Motor neuron (in vitro differentiated cells): ENCODE measurements at places on chromosomes 16 and 17.

DNA sequence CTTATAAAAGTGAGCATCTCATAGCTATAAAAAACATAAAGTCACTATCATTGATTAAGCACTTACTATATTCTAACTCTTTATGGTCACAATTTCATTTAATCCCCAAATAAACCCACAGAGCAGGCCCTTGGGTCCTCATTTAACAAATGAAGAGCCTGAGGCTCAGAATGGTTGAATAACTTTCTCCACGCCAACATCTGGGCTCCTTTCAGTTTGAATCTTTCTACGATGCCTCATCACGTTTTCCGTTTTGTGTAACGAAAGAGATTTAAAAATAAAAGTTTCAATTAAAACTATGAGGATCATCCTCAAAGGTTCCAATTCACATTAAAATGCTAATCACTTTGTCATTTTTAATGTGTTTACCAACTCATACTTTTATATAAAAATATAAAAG lies 74.2 kb upstream of the ADAMTS18 start:
- ATAC-seq = no peak

DNA sequence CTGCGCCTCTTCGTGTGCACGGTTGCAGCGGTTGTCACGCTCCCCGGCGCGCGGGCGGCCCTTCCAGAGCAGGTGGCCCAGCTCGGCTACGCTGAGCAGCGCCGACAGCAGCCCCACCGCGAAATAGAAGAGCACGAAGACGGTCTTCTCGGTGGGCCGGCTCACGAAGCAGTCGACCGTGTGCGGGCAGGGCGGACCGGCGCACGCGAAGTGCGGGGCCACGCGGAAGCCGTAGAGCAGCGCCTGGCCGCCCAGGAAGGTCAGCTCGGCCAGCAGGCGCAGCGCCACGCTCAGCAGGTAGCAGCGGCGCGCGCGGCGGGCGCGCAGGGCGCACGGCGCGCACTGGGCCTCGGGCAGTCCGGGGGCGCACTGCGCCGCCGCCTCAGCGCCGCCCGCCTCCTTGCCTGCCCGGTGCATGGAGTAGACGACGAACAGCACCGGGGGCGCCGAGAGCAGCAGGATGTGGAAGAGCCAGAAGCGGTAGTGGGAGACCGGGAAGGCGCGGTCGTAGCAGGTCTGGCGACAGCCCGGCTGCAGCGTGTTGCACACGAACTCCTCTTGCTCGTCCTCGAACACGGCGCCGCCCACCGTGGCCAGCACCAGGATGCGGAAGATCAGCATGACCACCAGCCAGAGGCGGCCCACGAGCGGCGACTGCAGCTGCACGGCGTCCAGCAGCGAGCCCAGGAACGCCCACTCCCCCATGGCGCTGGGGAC lies 1.3 kb downstream of the GJD3 start:
- peak; percentile 63 for ATAC-seq

DNA sequence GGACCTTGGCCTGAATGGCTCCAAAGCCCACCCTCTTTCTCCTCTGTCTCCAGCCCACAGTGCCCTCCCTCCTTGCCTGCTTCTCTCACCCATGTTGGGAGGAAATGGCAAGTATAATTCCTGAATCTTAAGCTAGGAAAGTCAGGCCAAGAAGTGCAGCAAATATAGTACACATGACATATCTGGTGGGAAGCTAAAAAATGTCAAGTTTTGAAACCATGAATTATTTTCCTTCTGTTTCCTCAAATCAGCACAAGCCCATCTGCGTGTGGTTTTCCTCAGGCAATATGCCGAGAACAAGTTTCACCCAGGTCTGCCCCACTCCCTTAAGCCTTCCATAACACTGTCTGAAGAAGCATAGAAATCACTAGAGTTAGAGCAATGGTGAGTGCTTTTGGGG lies 502.8 kb upstream of the CDH11 start:
- ATAC-seq = no peak

DNA sequence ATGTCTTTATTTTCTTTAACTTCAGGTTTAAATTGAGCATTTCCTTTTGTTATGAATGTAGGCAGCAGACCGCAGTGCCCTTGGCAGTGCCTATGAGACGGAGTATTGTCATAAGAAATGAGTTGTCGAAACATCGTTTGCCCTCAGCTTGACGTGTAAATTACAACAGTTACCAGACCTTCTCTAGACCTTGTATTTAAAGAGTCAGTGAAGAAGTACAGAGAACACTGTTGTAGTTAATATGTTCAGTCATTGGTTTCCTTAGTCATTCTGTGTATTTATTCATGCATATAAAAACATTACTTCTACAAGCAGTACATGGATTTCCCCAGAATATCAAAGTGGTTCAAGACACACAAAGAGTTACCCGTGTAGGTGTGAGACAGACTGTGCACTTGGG lies 19.0 kb downstream of the IRF8 start:
- no peak for ATAC-seq

DNA sequence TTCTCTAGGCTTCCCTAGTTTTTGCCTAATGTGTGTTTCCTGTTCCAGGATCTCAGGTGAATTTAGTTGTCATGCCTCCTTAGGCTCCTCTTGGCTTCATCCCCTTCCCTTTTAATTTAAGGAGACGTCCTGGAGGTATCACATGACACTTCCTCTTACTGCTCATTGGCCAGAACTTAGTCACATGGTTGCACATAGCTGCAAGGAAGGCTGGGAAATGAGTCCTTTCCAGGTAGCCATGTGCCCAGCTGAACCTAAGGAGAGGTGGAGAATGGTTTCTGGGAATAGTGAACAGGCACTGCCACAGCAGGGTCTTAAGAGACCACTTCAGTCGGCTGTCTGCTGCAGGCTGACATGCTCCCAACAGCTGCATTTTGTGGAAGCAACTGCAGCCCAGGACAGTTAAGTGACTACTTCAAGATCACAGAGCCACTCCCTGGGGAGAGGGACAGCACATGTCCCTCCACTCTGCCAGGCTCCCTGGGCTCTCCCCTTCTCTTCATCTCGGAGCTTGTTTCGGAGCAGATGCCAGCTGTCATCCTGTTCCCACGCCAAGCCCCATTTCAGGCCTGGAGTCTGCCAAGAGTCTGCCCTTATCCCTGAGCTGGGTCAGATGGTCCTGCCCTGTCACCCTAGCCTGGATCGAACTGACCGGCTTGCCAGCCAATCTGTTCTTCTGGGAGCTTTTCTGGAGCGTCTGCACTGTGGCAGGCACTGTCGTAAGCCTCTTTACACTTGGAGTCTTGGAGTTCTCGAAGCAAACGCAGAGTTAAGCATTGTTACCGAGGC lies 81.4 kb upstream of the FOXF1 start:
- ATAC-seq = no peak

GRCh38 chr17:30380643-30381339 lies 2.1 kb downstream of the CPD start:
- ATAC-seq = no peak

GRCh38 chr17:45021607-45022287 lies 29.7 kb downstream of the DCAKD start:
- peak; percentile 71 for ATAC-seq

DNA sequence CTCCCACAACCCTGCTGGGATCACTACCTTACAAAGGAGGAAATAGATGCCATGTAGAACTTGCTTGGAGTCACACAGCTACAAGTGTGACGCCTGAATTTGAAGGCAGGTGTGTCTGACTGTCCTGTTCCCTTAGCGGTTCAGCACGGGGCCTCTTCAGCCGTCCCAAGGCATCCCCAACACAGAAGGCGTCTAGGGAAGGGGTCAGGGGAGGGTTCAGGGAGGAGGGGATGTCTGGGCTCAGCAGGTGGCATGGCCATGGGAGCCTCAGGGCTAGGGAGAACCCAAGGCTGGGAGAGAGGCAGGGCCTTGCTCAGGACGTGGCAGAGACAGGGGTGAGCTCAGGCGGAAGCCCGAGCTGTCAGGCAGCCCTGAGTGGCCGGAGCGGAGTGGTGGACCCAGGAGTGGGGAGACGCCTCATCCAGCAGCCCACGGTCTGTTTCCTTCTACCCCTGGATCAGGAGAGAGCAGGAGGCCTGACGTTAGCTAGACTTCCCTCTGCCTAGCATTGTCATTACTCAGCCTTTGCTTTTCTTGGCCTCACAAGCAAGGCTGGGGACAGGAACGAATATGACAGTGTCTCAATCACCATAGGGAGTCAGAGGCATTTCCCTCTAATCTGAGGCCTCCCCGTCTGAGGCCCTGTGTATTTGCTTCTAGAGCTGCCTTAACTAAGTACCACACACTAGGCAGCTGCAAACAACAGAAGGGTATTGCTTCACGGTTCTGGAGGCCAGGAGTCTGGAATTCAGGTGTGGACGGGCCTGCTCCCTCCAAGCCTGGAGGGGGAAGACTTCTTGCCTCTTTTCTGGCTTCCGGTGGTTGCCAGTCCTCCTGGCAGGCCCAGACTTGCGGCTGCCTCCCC lies 31.3 kb upstream of the ANKRD40CL start:
- ATAC-seq = peak; percentile 44

- no peak for ATAC-seq
Observed at GRCh38 chr17:43758497-43759174, at the start of gene SOST. Gene SOST (minus strand): TSS chr17:43758791. CDS start chr17:43758741, 50 bp downstream.

DNA sequence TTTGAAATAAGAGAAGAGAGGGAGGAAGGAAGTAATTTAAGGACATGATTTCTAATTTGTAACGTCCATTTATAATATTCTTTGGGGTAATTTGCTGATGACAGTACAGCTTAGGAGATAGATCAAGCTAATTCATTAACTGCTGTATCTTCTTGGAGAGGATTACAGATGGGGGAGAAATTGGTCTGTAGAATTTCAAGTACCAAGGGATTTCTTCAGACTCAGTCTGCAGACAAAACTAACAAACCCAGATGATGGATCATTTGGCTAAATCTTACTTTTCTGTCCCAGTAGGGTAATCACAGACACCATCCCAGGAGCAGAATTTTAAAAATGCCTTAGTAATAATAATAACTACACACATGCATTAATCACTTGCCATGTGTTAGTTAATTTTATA lies 711.8 kb downstream of the KCNJ2 start:
- ATAC-seq = no peak

- ATAC-seq = no peak
Observed at GRCh38 chr17:15967706-15968399, 22.9 kb downstream of the ADORA2B start.

GRCh38 chr17:68375566-68375965 lies 81.7 kb downstream of the WIPI1 start:
- ATAC-seq = no peak

- no peak for ATAC-seq
Observed at GRCh38 chr17:78748048-78748729, 33.9 kb downstream of the CYTH1 start.

GRCh38 chr16:24098896-24099295 lies 157.2 kb upstream of the CACNG3 start:
- ATAC-seq = no peak

DNA sequence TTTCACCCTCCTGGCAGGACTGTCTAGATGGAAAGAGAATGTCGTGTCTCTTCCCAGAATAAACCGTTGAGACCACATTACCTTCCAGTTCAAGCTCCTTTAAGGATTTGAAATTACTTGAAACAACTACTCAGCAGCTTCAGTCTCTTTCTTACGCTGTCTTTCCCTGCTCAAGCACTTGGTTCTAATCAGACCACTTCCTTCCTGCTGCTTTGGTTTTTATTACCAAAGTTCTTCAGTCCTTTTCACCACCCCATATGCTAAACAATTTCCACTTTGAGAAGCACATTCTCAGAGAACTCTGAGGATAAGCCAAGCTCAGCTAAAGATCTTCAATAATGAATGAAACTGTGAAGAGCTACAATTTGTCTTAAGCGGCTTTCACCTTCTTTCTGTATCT lies 105.4 kb downstream of the STX8 start:
- no peak for ATAC-seq

DNA sequence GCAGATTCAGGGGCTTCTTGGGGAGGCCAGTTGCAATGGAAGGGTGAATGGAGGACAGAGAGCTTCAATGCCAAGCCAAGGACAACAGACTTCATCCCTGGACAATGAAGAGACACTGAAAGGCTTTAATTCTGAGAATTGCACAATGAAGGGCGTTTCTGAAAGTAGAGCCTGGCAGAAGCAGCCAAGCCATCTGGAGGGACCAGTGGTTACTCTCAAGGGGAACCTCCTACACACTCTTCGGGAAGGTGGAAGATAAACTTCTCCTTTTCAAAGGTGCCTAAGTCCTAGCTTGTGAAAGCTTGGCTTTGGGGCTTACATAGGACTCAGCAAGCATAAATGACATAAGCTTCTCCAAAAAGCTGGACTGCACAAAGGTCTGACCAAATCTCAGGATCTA lies 6.2 kb upstream of the CES1 start:
- ATAC-seq = no peak

DNA sequence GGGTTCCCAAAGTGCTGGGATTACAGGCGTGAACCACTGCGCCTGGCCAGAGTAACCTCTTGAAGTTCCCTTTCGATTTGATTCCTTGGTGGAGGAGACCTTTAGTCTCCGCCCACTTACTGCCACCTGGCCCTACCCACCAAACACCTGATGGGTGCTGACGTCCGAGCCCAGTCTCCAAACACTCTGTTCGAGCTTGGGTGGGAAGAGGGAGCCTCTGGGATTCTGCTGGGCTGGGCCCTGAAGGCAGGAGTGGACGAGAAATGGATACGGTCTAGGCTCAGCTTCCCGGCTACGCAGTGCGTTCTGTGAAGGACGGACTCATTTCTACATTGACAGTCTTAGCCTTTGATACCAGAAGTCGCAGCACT lies 870 bp upstream of the ITGA3 start:
- ATAC-seq = no peak

GRCh38 chr17:61551255-61551742 lies 39.7 kb downstream of the NACA2 start:
- ATAC-seq = peak; percentile 22

GRCh38 chr17:61532826-61533225 lies 58.2 kb downstream of the NACA2 start:
- no peak for ATAC-seq

DNA sequence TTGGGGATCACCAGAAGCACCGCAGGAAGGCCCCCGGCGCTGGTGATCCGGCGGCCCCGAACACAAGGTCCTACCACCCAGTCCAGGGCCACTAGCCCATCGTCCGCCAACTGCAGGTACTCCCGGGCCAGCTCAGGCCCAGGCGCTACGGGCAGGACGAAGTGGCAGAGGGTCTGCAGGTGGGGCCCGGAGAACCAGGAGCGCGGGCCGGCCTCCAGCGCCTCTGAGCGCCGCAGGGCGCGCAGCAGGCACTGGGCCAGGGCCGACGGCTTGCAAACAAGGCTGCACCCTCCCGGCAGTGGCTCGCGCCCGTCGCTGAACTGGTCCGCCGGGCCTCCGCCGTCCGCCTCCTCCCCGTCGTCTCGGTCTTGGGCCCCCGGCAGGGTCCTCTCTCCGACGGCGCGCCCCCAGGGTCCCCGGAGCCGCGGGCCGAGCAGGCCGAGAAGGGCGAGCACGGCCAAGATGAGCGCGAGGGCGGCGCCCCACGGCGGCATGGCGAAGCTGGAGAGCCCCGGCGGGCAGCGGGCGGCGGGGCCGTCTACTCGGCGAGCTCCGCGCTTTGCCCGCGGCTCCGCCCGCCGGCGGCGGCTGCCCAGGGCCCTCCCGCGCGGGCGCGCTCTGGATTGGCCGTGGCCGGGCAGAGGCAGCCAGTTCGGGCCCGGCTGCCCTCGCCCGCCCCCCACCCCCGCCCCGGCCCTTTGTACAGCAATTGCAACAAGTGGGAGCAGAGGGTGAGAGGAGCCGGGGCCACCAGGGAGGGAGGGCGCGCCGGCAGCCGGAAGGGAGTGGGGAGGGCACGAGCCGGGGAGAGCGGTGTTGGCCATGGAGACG lies at the start of gene ABHD15:
ABHD15 (minus strand) TSS at position 565 of the 831 bp plus-strand sequence; CDS start at position 494, 71 bp downstream.
- ATAC-seq = peak; percentile 43
